ENCODE measurements at places on chromosomes 7 and 10.

- DNase-seq: no peak
Measured at GRCh38 chr7:85583131-85583953, 396.5 kb upstream of the SEMA3D start.

GRCh38 chr10:63698787-63699150 is 177.6 kb downstream of the REEP3 start:
- no peak for DNase-seq

- no peak for DNase-seq
Measured at GRCh38 chr10:3469639-3470020, 297.0 kb upstream of the PITRM1 start.

DNA sequence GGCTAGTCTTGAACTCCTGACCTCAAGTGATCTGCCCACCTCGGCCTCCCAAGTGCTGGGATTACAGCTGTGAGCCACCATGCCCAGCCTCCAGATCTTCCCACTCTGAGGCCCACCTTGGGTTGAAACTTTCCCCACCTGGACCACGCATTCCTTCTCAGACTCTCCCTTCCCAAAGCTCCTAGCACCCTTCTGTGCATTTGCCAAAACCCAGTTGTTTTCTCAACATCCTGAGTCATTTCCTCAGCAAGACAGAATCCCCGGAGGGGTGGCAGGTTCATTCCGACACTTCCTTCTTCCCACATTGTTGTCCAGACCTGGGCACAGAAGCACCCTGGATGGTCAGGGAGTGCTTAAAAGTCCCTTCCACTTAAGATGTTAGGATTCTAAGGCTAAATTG is 28.9 kb downstream of the BAG3 start:
- DNase-seq: no peak
